Cortex of kidney (tissue), 1 donor: ENCODE measurements at places on chromosomes 12 and 14.

GRCh38 chr12:39354955-39355354, 88.0 kb downstream of the KIF21A start:
- no peak for DNase-seq

DNA sequence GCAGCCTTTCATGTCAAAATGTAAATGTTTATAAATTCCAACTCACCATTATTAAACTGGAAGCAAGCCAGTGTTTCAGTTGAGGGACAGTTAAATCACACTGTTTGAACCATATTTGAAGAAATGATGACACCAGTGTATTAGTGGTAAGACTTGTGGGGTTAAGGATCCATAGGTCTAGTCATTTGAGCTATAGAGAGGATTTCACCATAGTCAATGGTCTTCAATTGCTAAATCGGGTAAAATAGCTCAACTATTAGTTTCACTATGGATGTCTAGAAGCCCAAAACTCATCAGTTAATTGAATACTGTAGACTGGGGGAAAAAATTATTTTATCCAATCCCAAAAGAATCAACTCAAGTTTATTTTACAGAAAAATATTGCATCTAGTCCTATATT, 659.1 kb downstream of the NRXN3 start:
- no peak for DNase-seq

DNA sequence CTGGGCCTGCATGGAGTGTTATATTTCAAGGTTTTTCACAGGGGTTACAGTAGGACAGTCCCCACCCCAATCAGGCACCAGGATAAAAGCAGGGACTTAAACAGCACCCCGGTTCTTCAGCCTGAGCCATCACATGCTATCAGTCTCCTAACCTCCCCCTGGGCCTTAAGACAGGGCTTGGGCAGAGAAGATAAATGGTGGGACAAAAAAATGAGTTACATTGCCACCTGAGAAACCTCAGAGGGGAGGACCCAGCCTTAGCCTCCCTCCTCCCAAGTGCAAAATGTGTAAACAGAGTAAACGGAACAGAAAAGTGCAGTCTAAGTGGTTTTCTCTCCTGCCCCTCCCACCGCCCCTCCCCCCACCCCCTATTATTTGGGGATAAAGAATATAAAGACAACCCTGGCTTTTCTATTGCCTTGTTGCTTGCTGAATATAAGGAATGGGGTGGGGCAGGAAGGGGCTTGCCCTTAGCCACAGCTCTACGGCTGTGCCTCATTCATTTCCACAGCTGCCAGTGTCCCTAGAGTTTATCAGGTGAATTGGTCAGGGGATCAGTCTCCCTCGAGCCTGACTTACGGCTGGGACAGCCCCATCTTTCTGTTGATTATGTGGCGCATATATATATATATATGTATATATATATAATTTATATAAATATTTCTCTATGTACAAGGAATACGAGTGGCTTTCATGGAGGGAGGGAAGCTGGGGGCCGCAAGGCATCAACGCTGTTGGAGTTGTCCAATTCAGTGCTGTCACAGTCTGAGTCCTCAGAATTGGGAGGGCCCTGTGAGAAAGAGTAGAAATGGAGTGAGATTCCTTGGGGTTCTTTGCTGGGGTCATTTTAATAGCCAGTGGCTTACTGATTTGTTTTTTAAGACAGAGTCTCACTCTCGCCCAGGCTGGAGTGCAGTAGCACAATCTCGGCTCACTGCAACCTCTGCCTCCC, 18.5 kb downstream of the MAP3K12 start:
- no peak for DNase-seq

GRCh38 chr14:25861406-25861805, 736.4 kb downstream of the NOVA1 start:
- DNase-seq: no peak

DNA sequence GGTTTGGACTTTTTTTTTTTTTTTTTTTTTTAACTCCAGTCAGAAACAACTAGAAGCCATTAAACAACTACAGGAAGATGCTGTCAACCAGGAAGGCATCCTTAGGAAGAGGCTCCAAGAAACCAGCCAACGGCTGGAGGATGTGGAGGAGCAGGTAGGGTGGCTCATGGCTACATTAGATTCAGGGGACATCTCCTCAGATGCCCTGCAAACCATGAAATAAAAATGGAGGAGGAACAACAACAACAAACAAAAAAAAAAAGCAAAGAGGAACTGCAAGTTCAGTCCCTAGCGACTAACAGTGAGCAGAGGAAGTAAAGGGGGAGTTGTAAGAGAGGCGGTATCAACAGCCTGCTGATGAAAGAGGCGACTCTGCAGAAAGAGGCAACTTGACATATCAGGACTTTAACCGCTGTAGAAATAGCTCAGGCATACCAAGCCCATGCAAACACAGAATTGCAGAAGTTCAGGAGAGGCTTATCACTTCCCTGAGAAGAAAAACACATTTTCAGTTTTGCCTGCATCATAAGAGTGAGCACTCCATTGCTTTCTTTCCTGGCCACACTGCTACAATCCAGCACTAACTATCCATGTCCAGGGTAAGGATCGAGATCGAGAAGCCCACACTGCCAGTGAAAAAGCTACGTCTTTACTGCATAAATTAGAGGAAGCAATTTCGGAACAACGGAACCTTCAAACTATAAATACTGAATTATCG, 103.5 kb upstream of the BCAT1 start:
- DNase-seq: no peak
